Occipital lobe (tissue), 3 donors: ENCODE measurements at places on chromosomes 2 and 18. TPM values are rescaled to one million over a fixed set of nuclear protein-coding genes. Genes with fewer than 3 reads are reported as not detected.

The ODC1 gene
- 167 TPM for total RNA-seq

The WNT10A gene
- total RNA-seq: not detected

The BOLL gene
- not detected for total RNA-seq

The RABL2A gene
- total RNA-seq: 15.1 TPM

The SERPINB13 gene
- not detected for total RNA-seq

The TEX44 gene
- total RNA-seq: not detected
